ENCODE measurements at places on chromosomes 6 and 20. TPM values are rescaled to one million over a fixed set of nuclear protein-coding genes. Genes with fewer than 3 reads are reported as not detected.

GJE1 gene
- not detected for total RNA-seq

TGM2 gene
- 354 TPM for total RNA-seq

THBS2 gene
- total RNA-seq, result 0.17 TPM

NR2E1 gene
- not detected for total RNA-seq

HDGFL1 gene
- total RNA-seq, result not detected

PRDM1 gene
- 4.2 TPM for total RNA-seq

GJA1 gene
- total RNA-seq, result 71.3 TPM

Measured in A549 treated with DMSO at 1 μM for 4 hours (cell line).